ENCODE measurements at places on chromosomes 12 and 14.
A peak's percentile ranks its signal among the peaks of the same experiment; 100 is the strongest.

GRCh38 chr12:44372259-44372658, 503.9 kb downstream of the NELL2 start:
- no peak for DNase-seq

DNA sequence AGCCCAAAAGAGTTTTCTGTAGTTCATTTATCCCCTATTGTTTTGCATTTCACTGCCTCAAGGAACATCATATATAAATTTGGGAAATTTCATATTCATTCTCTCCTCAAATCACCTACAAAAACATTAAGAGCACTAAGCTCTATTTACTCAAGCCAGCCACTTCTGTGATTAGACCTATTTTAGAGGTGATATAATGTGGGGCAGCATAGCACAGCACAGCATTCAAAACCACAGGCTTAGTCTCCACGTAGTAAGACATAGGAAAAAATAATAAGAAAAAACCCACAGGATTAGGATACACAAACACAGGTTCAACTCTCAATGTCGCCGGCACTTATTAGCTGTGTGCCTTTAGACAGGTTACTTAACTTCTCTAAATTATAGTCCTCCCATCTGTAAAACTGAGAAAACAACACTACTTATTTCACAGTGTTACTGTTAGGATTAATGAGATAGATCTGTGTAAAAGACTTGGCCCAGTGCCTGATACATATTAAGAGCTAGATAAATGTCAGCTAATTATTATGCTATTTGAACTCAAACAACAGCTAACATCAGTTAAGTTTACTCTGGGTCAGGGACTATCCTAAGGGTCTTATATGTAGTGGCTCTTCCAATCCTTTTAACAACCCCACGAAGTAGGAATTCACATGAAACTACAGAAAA, 20.3 kb downstream of the DCAF5 start:
- DNase-seq = no peak

GRCh38 chr14:36383767-36384431, 63.5 kb upstream of the MBIP start:
- no peak for DNase-seq

DNA sequence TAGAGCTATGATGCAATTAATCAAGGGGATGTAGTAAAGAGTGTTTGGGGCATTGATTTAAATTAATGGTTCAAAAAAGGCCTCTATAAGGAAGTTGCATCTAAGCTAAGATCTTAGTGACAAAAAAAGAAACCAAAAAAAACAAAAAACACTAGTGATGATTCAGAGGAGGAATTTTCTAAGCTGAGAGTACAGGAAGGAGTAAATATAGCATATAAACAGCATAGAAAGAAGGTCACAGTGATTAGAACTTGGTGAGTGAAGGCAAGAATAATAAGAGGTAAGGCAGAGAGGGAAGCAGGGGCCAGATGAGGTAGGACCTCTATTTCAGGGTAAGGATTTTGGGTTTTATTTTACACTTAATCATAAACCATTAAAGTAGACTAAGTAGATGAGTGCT, 48.0 kb upstream of the PDZRN4 start:
- DNase-seq = no peak

GRCh38 chr14:64209444-64210131, 84.6 kb downstream of the ESR2 start:
- DNase-seq = no peak

DNA sequence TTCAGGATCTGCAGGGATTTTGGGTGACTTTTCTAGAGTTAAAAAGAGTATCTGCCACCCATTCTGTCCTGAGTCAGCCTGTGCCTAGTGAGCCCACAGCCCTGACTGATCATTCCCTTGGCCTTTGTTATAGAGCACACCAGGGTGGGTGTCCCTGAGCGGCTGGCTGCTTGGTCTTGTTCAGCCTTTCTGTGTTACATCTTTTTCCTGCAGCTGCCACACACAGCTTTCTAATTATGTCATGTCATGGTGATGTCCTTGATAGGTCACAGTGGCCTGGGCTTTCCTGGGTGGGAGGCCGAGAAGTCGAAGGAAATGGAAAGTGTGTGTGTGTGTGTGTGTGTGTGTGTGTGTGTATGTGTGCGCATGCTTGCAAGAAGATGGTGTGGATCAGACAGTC, 293.2 kb upstream of the CRY1 start:
- no peak for DNase-seq

DNA sequence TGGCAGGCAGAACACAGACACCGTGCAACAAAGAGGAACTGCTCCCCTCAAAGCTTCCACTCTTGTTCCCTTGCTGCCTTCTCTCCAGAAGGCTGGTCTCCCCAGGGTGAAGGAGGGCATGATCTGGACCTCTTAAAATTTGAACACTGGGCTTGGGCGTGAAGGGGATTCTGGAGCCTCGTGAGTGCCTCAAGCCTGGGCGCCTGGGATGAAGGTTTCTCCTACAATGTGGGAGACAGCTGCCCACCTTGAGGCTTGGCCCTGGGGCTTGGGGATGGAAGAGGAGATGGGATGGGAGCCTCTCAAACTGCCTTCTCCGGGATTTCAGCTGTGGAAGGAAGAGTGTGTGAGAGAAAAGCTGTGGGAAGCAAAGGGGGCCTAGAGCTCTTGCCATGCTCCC, 7.8 kb upstream of the RIN3 start:
- no peak for DNase-seq

GRCh38 chr12:97716356-97716755, 253.8 kb downstream of the RMST start:
- DNase-seq = no peak

GRCh38 chr14:104445086-104445485, 134.5 kb upstream of the C14orf180 start:
- no peak for DNase-seq

DNA sequence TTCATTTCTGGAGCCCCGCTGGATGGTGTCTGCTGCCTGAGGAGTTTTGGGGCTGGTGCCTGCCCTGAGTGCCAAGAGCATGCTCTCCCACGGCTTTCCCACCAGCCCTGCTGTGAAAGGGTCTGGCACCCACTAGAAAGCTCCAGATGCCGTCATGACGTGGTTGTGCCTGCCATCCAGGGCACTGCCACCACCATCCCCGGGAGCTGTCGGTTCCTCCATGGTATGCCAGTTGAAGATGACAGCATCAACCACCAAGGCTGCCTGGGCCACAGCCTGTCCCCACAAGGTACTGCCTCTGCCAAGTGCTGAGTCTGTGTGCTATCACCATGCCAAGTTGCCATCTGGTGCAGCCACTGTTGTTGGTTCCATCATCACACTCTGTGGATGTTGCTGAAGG, 85.9 kb downstream of the TTC8 start:
- no peak for DNase-seq

- no peak for DNase-seq
Measured at GRCh38 chr14:54333511-54333910, 63.3 kb upstream of the CDKN3 start.

DNA sequence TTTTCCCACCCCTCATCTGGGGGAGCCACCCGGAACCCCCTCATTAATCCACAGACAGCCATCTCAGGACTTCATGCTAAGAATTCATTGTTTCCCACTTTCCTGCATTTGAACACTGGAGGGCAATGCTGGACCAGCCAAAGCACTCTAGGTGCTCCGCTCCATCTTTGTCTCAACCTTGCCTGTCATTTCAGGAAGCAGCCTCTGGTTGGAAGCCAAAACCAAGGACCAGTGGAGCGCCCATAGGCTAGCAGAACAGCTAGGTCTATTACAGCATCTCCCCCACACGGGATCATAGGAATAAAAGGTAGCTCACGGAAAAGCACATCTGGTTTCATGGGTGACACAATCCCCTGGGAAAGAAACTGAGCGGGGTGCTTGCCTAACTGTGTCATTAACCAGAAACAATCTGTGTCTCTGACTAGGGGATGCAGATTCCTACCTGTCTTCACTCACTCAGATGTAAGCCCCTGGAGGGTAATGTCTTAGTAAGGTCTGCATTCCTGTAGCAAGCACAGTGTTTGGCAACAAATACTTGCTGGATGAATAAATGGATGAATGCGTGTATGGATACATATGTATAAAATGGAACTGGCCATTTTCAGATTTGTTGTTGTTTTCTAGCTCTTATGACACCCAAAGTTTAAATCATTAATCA, 197.0 kb downstream of the DAD1 start:
- DNase-seq = no peak

DNA sequence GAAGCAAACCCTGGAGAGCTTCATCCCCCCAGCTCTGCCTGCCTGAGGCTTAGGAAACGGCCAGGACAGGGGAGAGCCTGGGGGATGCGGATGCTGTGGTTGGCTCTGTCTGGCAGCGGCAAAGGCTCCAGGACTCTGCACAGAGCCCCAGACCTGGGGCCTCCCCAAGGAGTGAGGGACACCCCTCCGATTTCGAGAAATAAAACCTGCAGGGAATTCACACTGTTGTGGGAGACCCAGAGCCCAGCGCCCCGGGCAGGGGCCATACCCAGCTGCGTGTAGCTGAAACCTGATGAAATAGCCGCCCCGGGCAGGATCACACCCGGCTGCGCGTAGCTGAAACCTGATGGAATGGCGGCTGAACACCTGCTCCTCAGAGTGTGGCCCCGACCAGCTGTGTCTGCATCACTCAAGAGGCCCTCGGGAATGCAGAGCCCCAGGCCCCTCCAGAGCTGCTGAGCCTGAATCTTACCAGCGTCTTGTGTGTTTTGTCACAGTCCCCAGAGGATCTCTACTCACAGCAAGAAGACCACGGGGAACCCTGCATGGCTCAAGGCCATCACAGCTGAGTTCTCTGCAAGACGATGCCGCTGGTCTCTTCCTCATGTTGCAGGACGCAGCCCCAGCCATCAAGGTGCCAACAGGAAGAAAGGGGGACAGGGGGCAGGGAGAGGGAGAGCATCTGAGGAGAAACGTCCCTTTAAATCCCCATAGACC, 46.5 kb upstream of the GALNT9 start:
- no peak for DNase-seq

- no peak for DNase-seq
Measured at GRCh38 chr14:39232554-39233415, 930 bp upstream of the MIA2 start.

DNA sequence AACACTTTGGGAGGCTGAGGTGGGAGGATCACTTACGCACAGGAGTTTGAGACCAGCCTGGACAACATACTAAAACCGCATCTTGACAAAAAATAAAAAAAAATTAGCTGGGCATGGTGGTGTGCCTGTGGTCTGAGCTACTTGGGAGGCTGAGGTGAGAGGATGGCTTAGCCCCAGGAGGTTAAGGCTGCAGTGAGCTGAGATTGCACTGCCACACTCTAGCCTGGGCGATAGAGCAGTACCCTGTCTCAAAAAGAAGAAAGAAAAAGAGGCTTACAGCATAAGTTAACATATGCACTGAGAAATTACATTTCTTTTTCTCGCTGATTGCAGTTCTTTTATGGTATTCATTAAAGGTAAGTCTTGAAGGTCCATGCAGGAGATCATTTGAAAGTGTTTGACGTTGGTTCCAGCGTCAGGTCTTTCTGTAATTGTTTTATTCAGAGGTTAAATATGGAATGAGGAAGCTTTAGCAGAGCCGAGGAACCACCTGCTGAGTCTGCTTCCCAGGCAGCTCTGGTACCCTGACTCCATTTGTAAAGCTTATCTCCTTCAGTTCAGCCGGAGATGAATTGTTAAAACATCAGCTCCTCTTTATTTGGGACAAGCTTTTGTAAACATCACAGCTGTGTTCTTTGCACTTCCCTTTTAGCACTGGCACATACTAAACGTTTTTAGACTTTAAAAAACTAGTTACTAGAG, 18.5 kb downstream of the SFSWAP start:
- no peak for DNase-seq

DNA sequence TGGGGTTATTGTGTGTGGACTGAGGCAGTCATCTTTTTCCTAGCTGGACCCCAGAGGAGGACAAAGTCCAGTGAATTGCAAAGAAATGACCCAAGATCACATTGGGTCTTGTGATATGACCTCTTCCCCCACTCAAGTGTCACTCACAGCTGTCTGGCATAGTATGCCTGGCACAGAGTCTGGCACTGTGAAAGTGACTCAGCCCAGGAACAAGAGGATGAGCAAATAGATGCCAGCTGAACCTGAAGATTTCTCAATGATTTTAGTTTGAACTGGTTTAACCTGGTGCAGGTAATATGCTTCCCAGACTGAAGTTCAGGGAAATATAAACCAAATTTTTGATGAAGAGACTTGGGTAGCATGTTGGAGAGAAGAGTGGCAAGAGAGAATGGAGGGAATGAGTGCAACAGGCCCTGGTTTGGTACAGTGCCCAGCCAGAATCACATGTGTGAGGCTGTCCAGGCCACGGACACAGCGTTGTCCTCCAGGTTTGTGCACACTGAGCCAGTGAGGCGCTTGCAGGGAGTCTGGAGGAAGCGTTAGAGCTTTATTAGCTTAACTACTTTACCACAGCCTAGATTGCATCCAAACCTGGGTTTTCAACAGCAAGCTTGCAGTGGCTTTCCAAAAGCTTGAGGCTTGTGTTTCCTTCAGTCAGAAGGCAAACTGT, 332.9 kb downstream of the NUAK1 start:
- no peak for DNase-seq

DNA sequence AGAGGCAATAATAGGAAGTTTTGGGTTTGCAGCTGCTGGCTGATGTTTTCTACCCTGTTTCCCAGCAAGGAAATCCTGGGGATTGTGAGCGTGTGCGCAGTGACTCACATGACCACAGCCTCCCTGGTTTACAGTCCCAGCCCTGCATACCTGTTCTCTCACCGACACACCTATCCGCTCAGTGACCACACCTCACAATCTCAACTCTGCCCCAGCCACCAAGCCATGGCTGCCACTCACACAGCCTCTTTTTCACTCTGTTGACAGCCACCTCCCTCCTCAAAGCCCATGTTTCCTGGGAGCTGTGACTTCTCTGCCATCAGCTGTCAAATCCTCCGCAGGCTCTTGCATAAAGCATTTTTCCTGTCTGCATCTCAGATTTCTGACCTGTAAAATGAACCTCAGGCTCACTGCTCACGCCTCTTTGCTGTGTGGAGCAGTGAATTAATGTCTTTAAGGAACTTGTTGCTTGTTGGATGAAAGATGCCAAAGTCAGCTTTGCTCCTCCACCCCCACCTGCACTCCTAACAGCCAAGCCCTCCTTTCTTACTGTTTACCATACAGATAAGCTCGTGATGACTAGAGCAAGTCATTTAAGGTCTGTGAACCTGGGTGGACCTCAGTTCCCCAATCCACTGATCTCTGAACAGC, 43.5 kb downstream of the B4GALNT3 start:
- no peak for DNase-seq

DNA sequence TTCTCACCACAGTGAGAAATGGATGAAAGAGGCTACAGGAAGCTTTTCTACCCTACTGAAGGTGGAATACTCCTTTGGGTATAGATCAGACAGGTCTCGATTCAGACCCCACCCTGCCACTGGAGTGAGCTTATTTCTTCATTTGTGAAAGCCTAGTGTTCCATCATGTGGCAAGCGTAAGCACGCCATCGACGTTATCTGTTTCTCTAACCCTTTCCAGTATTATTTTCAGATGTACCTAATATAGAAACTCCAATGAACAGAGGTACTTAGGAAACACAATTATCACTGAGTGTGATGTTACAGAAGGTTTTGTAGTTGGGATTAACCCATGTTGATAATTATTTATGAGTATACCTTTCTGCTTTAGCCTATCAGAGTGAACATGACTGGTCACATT, 12.4 kb downstream of the PEBP1 start:
- no peak for DNase-seq

GRCh38 chr12:6465467-6466183, 4.9 kb downstream of the VAMP1 start:
- DNase-seq = peak; percentile 38
